Stimulated activated CD8-positive, alpha-beta memory T cell treated with anti-CD3 and anti-CD28 coated beads, Interleukin-15, amount 100 ng/mL, for 24 hours (primary cell): ENCODE measurements at places on chromosomes 2 and 18.
A peak's percentile ranks its signal among the peaks of the same experiment; 100 is the strongest.

- no peak for DNase-seq
Observed at GRCh38 chr18:47323158-47323557, 71.7 kb upstream of the SKOR2 start.

GRCh38 chr2:70768590-70769085 lies 638 bp upstream of the ADD2 start:
- DNase-seq, result no peak

DNA sequence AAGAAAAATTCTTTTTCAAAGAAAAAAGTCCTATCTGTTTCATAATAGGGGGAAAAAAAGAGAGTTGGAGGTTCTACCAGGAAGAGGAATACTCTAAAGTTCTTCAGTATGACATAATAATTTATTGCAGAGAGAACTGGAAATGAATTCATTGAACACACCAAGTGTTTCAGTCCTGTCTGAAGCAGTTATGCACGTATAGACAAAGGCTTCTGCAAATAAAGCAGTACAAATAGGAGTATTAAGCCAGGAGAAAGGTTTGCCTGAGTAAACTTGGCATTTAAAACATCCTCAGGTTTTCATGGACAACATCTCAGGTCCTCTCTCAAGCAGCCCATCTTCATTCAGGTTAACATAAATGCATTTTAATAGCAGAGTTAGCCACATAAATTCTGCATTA lies 141.6 kb downstream of the CCDC148 start:
- DNase-seq, result no peak

DNA sequence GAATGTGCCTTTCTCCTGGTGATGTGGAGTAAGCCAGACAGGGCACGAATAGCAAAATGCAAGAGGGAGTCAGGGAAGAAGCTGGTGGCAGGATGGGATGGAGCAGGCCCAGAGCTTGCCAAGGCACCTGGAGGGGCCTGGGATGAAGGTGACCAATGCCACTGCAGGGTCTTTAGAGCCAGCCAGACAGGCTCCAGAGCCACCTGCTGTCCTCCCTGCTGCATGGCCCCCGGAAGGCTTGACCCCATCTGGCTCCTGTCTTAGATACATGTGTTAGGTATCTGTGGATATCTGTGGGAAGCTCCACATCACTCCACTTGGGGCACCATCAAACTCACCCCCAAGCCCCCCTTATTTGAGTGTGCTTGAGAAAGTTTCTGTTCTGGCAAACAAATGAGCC lies 99.9 kb upstream of the ATL2 start:
- no peak for DNase-seq

DNA sequence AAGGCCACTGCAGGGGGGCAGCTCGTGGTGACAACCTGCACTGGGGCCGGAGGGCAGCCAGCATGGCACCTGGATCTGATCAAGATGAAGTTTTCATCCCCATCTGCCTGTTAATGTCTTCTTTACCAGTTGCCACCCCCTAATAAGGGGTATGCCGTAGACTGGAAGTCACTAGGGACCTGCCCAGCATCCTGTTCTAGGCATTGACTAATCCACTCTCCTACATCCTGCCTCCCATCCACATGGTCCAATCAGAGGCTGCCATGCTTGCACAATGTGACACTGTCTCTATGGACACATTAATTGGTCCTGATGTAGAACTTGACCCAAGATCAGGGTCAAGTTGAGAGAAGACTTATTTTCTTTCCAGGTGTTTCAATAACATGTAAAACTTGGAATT lies 95.1 kb upstream of the LCLAT1 start:
- DNase-seq, result no peak

DNA sequence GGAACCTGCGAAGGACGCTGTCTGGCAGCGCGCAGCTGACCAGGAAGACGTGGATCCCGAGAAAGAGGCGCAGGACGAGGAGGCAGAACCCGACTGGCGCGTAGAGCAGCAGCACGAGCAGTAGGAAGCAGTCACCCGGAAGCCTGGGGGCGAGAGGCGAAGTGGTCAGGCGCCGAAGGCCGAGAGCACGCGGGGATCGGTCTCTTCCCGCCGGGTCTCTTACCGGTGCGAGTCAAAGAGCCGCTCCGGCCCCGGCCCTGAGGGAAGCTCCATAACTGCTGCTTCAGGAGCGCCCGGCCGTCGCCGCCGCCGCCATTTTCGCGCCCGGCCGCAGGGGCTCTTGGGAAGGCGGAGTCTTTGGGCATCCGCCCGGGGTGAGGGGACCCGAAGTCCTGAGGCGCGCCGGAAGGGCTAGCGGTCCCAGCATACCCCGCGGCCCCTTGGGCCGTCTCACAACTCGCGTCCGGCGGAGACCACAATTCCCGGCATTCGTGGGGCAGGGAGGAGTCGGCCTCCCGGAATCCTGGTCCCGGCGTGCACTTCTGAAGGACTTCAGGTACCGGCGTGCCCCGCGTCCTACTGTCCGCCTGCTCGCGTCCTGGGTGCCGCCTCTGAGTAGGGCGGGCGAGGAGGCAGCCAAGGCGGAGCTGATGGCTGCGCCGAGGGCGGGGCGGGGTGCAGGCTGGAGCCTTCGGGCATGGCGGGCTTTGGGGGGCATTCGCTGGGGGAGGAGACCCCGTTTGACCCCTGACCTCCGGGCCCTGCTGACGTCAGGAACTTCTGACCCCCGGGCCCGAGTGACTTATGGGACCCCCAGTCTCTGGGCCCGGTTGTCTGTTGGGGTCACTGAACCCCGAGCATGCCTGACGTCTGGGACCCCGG lies at the start of the genes AUP1 and HTRA2:
Gene AUP1, minus strand, starts transcription at position 350 of the 882 bp plus-strand sequence. Its CDS starts 77 bp downstream, at position 273.
Gene HTRA2, plus strand, starts transcription at position 577 of the 882 bp plus-strand sequence. Its CDS starts 74 bp downstream, at position 651.
- DNase-seq, result peak; percentile 75

GRCh38 chr18:51135795-51136194 lies 61.7 kb downstream of the MEX3C start:
- DNase-seq, result no peak

DNA sequence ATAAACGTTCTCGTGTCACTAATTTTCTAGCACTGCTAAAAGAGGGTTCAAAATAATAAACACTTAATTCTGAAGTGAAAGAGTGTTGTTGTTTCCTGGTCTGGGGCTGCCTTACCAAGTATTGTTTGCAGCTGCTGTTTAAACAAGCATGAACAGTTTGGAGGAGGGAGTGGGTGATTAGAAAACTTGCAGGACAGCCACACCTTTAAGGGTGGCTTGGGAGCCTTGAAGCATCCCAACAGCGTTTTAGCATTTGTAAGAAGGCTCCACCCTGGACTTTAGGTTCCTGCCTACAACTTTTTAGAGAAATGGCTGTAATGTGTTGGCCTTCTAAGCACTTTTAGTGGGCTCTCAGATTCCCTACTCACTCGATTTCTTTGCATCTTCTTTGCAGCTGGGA lies 371.6 kb downstream of the TGIF1 start:
- DNase-seq, result no peak

GRCh38 chr2:60551240-60552077 lies 2.0 kb downstream of the BCL11A start:
- DNase-seq, result no peak

- no peak for DNase-seq
Observed at GRCh38 chr18:12072996-12073395, 20.6 kb upstream of the ANKRD62 start.

DNA sequence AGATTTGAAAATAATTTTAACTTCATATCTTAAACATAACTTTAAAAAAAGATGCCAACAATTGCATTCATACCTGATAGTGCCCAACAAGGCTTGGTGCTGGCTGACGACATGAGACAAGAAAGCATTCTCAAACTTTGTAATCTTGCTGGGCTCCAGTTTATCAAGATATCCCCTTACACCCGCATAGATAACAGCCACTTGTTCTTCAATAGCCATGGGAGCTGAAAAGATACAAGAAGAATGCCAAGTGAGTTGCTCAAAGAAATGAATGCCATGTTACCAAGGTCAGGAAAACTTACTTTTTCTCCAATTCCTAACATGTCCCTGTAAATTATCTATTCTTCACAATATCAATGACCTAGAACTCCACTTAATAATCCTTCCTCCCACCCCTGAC lies 12.4 kb upstream of the PSTPIP2 start:
- no peak for DNase-seq
